ENCODE measurements at places on chromosomes 6 and 20.

DNA sequence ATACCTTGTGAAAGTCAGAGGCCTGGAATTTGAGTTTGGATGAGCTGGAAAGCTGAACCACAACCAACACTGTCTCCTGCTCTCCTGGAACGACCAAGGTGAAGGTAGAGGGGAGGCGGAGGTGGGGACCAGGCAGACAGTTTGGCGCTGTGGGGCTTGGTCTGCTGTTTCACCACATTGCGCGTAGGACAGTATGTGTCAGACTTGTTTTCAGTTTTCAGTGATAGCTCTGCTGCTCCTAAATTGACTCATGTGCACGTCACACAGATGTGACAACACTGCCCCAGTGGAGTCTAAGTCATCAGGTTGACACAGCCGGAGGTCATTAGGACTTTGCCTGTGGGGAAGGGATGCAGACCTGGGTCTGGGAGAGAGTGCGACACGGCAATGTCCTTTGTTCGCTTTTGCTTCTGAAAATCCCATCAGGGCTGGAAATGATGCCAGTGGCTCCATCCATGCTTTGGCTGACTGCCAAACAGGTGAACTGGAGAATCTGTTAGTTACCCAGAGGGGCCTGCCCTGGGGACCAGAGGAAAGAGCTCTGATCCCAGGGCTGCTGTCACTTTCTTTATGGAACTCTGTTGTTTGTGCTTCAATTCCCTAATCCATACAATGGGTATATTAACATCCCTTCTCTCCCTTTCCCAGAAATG, 255.5 kb downstream of the CDC5L start:
- peak; percentile 81 for DNase-seq

GRCh38 chr6:134624781-134625180, 306.9 kb upstream of the SGK1 start:
- no peak for DNase-seq

GRCh38 chr6:15401769-15402250, 155.9 kb downstream of the JARID2 start:
- no peak for DNase-seq

DNA sequence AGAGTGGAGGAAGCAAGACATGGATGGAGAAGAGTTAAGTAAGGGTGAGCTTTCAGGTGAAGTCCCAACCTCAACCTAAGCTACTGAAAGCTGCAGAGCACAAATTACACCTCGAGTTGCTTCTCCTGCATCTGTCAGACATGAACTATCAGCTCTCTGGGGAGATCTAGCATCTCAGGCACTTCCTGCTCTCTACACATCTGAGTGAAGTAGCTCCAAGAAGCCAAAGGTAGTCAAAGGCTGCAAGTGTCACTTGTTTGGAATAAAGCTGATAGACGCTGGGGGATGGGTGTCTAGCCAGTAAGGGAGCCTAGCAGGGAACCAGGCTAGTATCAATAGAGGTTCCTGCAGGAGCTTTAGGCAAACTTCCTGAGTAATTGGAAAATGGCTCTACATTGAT, 228.0 kb downstream of the PLCB1 start:
- no peak for DNase-seq

DNA sequence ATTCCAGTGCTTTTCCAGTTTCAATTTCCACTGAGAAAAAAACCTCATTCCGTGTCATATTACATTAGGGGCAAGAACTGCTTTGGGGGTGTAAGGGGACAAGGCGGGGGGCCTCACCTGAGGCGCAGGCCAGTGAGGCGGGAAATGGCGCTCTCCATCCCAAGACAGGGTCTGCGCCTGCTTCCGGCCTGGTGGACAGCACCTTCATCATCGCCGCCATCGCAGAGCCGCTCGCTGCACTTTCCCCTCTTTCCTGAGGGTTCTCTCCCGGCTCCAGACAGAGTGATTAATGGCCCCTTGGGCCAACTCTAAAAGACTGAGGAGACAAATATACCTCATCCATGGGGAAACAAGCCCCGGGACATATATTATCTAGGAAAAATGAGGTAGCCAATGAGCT, 270.0 kb upstream of the SOX4 start:
- no peak for DNase-seq

- no peak for DNase-seq
These were observed 53.3 kb downstream of the UTRN start for GRCh38 chr6:144338474-144338873.

DNA sequence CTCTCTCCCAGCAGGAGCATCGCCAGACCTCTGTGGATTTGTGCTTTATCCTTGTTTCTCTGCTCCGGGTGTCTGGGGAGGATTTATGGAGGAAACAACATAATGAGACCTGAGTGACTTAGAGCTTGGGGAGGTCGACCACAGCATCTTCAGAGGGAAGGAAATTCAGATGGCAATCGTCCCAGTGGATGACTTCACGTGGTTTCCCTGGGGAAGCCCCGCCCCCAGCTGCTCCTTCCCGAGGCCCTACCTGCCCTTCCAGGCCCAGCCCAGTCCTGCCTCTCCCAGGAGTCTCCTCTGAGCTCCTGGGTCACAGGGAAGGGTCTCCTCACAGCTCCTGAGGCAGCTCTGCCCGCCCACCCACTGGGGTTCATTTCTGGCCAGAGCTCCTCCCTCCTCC, 430.3 kb upstream of the SULF2 start:
- DNase-seq: no peak

All from CD14-positive monocyte (primary cell).